Naive thymus-derived CD8-positive, alpha-beta T cell (primary cell): ENCODE measurements at places on chromosomes 3 and 15. TPM values are rescaled to one million over a fixed set of nuclear protein-coding genes. Genes with fewer than 3 reads are reported as not detected.

GRCh38 chr3:134833453-134834163 is 38.5 kb downstream of the EPHB1 start:
- H3K27ac ChIP-seq: no peak overlapping the region
- H3K4me1 ChIP-seq: no peaks in the 10 kb centered on the region
- no peak overlapping the region for H3K4me3 ChIP-seq
- H3K27me3 ChIP-seq: no peaks in the 10 kb centered on the region
- no peak for DNase-seq

DNA sequence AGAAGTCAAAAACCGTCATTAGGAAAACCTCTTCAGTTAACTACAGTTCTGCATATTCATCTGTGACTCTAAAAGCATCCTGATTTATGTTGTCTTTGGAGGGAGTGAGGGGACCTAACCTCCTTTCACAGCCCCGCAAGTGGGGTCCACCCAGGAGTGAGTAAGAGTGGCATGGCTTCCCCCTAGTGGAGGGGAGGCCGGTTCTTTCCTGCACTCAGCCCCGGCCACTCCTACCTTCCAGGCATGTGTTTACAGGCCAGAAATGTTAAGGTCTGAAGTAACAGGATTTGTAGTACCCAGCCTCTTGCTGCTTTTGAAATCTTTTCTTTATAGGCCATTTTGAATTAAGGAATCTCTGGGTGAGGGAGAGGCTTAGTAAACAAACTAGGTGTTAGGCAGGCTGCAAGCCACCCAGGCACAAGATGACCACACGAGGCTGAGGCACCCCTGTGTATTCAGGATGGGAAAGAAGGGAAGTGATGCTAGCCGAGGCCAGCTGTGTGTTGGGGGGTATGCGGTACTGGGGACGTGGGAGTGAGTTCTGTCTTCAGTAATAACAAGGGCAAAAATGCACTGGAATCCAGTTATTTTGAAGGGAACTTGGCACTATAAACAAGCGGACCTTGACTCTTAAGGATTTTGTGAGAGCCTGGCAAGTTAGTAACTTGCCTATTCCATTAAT is 50.5 kb downstream of the CTDSPL start:
- no peak overlapping the region for H3K27ac ChIP-seq
- H3K4me3 ChIP-seq: no peak overlapping the region
- peaks cover 6% of the 10 kb centered on the region for H3K36me3 ChIP-seq
- no peak for DNase-seq

- no peak overlapping the region for H3K4me3 ChIP-seq
- no peak overlapping the region for H3K27ac ChIP-seq
- DNase-seq: no peak
- no peaks in the 10 kb centered on the region for H3K4me1 ChIP-seq
Measured at GRCh38 chr3:24447836-24448235, 46.8 kb downstream of the THRB start.

Gene NCEH1
- 5.9 TPM for total RNA-seq

GRCh38 chr3:153052096-153052460 is 109.9 kb upstream of the RAP2B start:
- H3K36me3 ChIP-seq: no peaks in the 10 kb centered on the region
- H3K4me3 ChIP-seq: no peak overlapping the region
- H3K27ac ChIP-seq: no peak overlapping the region
- no peaks in the 10 kb centered on the region for H3K4me1 ChIP-seq
- DNase-seq: no peak
- no peaks in the 10 kb centered on the region for H3K27me3 ChIP-seq

GRCh38 chr15:76999996-77000395 is 5.1 kb downstream of the PSTPIP1 start:
- DNase-seq: no peak
- H3K36me3 ChIP-seq: peaks cover 39% of the 10 kb centered on the region
- no peaks in the 10 kb centered on the region for H3K27me3 ChIP-seq
- peaks cover 90% of the 10 kb centered on the region for H3K4me1 ChIP-seq

Gene AKAP13
- total RNA-seq: 244 TPM

- no peaks in the 10 kb centered on the region for H3K27me3 ChIP-seq
- no peaks in the 10 kb centered on the region for H3K4me1 ChIP-seq
- no peak overlapping the region for H3K27ac ChIP-seq
- H3K4me3 ChIP-seq: no peak overlapping the region
- DNase-seq: no peak
Measured at GRCh38 chr3:121768452-121768851, 18.9 kb upstream of the GOLGB1 start.

Gene MEIS2
- not detected for total RNA-seq

DNA sequence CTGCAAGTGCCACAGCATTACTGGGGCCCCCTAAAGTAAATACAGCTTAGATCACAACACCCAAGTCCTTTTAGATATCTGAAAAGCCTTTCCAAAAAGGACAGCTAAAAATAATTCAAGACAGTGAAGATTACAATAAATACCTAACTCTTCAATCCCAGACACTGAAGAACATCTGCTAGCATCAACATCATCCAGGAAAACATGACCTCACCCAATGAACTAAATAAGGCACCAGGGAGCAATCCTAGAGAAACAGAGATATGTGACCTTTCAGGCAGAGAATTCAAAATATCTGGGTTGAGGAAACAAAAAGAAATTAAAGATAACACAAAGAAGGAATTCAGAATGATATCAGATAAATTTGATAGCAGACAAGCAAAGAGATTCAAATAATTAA is 71.7 kb upstream of the TTC14 start:
- no peaks in the 10 kb centered on the region for H3K4me1 ChIP-seq
- H3K4me3 ChIP-seq: no peak overlapping the region
- H3K27ac ChIP-seq: no peak overlapping the region

GRCh38 chr3:113271189-113271588 is 59.8 kb downstream of the BOC start:
- H3K27ac ChIP-seq: no peak overlapping the region
- peaks cover 5% of the 10 kb centered on the region for H3K4me1 ChIP-seq
- peak; percentile 22 for DNase-seq
- H3K27me3 ChIP-seq: peaks cover 3% of the 10 kb centered on the region
- H3K4me3 ChIP-seq: no peak overlapping the region
- H3K36me3 ChIP-seq: no peaks in the 10 kb centered on the region

DNA sequence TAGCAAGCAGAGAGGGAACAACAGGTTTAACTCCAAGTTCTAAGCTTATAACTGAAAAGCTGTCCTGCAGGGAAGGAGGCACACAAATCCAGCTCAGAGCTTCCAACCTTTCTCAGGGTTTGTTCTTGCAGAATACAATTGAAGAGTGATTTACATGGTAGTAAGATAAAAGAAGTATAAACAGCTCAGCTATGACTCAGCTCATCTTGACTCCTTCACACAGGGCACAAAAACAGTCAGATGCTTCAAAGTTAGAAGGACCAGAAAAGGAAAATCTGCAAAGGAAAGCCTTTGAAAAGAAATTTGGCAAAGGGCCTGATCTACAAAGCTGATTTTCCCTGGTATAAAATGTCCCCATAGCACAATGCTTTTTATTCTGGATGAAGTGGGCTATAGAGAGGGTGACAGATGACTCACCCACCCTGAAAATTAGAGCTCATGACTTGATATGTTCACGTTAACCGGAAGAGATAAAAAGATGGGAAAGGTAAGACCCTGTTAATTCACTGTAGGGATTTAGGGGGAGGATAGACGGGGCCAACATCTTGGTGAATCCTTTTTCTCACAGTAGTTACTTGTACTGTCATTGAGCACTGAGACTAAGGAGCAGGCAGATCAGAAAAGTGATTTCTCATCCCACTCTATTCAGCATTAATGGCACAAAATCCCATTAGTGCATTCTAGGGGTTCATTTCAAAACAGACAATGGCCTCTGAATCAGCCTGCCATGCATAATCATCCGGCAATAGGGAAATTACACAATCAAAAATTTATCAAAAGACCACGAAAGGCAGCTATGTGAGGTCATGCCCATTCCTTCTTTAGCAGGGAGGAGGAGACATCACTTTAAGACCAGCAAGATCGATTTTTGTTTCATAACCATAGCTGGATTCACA is 143.5 kb downstream of the GAP43 start:
- DNase-seq: no peak
- no peak overlapping the region for H3K4me3 ChIP-seq
- no peak overlapping the region for H3K27ac ChIP-seq
- no peaks in the 10 kb centered on the region for H3K36me3 ChIP-seq

DNA sequence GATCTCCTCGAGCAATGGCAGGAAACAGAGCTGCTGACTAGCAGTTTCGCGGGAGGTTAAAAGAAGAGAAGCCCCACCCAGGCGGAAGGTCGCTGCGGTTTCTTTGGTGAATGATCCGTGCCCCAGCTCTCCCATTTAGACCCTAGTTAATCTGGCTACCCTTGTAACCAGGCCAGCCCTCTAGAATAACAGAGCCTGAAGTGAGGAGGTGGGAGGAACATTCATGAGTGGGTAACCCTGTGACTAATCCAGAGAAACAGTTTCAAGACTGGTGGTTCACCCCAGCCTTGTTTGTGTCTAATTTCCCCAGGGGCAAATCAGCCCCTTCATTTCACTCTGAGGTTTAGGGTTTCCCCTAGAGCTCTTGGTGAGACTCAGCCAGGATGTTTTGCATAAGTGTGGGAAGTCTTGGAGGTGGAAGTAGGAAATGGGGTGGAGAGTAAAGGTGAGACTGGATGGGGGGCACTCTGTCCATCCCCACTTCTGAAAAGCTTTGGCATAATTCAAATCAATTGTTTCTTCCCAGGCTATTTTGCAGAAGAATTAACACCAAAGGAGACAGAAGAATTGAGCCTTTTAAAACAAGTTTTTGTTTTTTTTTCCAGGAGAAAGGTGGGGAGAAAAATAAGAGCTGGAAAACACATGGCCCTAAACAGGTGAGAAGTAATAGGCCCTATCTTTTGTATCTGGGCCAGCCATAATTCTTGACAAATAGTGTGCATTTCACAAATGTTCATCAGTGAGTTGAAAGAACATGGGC is 303.1 kb downstream of the RPLP1 start:
- H3K4me1 ChIP-seq: peaks cover 38% of the 10 kb centered on the region
- DNase-seq: peak; percentile 55
- peaks cover 42% of the 10 kb centered on the region for H3K27me3 ChIP-seq
- peak overlapping the region; percentile 73 for H3K4me3 ChIP-seq

DNA sequence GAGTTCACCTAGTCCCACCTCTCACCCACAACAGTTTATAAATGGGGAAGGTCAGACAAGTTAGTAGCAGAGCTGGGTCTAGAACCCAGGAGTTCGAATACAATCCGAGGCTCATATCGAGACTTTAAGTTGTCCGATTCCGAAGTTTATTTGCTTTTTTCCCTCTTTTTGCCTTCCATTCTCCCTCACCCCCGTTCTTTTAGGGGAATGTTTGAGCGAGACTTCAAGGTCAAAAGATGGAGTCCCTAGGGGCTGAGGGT is 7.3 kb downstream of the BCL6 start:
- H3K36me3 ChIP-seq: no peaks in the 10 kb centered on the region
- H3K27ac ChIP-seq: peak overlapping the region; percentile 89
- H3K4me1 ChIP-seq: peaks cover 31% of the 10 kb centered on the region
- no peaks in the 10 kb centered on the region for H3K27me3 ChIP-seq
- DNase-seq: no peak

GRCh38 chr15:80776420-80777045 is 2.6 kb upstream of the CEMIP start:
- H3K27me3 ChIP-seq: peaks cover 9% of the 10 kb centered on the region
- DNase-seq: peak; percentile 45
- H3K4me3 ChIP-seq: no peak overlapping the region
- H3K4me1 ChIP-seq: peaks cover 7% of the 10 kb centered on the region
- H3K27ac ChIP-seq: no peak overlapping the region

Gene ITIH1
- total RNA-seq: not detected

Gene RETNLB
- not detected for total RNA-seq

Gene PPP2R3A
- total RNA-seq: 1.1 TPM

- H3K36me3 ChIP-seq: peaks cover 28% of the 10 kb centered on the region
- DNase-seq: no peak
- no peak overlapping the region for H3K27ac ChIP-seq
- H3K27me3 ChIP-seq: no peaks in the 10 kb centered on the region
- H3K4me3 ChIP-seq: peak overlapping the region; percentile 76
Measured at GRCh38 chr3:128077202-128077624, 25.0 kb downstream of the SEC61A1 start.

DNA sequence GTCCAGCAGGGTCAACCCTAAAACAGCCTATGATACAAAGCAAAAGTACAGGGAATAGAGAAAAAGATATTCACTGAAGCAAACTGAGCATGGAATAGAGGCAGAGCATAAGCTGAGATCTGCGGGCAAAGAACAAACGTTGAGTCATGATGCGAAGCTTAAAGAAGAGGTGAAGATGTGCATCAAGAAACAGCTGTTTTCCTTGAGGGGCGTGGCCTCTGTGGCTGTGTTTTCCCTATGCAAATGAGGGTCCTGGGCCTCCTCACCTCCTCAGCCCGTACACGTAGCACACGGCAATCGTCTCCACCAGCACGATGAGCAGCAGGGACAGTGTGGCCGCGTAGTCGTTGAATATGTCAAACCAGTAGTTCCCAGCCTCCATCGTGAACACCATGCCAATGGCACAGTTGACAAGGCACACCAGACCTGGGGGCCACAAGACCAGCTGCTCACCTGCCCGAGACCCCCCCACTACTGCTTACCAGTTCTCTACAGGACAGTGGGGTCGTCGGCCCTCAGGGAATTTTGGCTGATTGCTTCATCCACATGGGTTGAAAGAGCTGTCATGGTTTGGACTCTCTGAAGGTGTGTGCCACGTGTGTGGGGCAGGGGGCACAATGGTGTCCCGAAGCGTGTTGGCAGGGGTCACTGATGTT is 33.6 kb downstream of the SLC6A20 start:
- peaks cover 3% of the 10 kb centered on the region for H3K4me1 ChIP-seq

Gene POPDC2
- total RNA-seq: 4.6 TPM

DNA sequence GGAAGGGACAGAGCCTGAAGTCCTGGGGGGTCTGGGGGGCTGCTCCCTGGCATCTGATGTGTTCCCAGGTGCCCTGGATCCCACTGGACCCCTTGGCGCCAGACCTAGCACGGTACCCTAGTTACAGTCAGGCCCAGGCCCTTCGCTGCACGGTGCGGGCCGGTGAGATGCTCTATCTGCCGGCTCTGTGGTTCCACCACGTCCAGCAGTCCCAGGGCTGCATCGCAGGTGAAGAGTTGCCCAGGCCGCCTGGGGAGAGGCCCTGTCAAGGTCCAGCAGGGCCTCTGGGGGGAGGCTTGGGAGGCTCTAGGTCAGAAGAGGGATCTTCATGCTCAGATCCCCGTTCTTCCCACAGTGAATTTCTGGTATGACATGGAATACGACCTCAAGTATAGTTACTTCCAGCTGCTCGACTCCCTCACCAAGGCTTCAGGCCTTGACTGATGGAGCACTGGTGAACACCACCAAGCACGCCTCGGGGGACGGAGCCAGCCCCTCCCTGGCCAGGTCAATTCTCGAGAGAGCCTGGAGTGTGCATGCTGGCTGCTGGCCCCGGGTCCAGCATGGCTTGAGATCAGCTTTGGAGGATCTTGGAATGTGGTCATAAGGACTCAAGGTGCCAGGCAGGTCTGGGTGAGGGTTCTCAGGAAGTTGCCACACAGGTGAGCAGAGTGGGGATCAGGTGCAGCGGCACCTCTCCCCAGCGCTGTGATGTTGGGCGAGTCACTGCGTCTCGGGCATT is 1.8 kb upstream of the PLA2G4B start:
- H3K36me3 ChIP-seq: peaks cover 19% of the 10 kb centered on the region
- no peak for DNase-seq
- no peaks in the 10 kb centered on the region for H3K27me3 ChIP-seq
- H3K27ac ChIP-seq: no peak overlapping the region

Gene MUC4
- not detected for total RNA-seq
